ENCODE measurements at places on chromosomes 12 and 14.

DNA sequence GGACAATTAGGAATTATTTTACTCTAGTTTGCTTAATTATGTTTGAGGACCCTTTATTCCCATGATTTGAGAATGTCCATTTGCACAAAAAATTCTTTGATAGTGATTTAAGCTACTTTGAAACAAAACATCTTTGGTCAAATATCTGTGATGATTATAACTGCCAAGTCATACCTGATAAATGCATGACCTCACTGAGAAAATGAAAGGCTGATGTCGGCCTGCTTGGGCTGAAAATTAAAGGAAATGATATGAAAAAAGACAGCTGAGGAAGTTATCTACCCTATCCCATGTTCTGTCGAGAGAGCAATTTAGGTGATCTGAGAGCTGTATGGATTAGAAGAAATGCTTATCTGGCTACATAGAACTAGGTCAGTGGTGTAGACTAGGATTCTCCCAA, 43.6 kb downstream of the ATL1 start:
- no peak for DNase-seq

GRCh38 chr12:131413006-131413405, 297.9 kb upstream of the SFSWAP start:
- DNase-seq: no peak

DNA sequence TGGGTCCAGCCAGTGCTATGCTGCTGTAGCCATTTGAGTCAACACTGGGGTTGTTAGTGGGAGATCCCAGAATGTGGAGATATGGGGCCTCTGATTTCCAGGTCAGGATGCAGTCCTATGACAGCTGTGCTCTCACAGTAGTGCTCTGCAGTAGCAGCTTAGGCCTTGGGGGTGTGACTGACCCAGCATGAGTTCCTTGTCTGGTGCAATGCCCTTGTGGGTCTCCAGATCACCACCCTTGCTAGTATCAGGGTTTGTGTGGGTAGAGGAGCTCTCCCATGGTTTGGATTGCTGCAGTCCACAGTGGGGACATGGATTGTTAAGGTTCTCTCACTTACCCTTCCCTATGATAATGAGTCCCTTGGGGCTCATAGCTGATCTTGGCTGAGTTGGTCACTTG, 113.7 kb downstream of the RAD51B start:
- no peak for DNase-seq

DNA sequence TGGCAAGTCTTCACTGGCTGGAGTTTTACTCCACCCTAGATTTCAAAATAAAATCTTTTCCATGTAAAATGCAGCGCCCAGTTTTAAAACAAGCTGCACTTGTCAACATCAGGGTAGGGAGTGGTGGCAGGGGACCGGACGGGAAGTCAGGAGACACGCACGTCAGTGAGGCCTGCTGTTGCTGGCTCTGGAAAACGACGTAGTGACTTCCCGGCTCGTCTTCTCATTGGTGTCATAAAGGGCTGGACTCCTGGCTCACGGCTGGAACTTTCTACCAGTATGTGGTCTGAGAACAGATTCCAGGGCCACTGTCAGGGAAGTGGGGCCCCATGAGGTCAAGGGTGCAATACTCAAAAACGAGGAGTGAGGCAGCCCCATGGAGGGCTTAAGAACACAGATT, 64.2 kb upstream of the FOXN3 start:
- no peak for DNase-seq

DNA sequence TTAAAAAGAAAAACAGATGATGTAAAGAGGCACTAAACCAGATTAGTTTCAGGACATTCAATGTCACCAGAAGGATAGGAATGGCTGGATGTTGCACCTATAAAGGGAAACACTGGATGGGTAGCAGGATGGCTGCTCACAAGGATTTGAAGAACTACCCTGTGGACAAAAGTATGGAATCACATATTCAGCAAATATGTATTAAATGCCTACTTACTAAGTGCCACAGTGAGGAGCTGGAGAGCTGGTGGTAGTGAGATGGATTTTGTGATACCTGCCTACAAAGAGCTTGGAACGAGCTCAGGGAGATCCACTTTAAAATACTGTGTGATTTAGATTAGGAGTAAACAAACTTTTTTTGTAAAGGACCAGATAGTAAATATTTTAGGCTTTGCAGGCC, 316.2 kb downstream of the PAWR start:
- DNase-seq: no peak

- no peak for DNase-seq
Observed at GRCh38 chr12:117120787-117121186, 21.6 kb upstream of the TESC start.

DNA sequence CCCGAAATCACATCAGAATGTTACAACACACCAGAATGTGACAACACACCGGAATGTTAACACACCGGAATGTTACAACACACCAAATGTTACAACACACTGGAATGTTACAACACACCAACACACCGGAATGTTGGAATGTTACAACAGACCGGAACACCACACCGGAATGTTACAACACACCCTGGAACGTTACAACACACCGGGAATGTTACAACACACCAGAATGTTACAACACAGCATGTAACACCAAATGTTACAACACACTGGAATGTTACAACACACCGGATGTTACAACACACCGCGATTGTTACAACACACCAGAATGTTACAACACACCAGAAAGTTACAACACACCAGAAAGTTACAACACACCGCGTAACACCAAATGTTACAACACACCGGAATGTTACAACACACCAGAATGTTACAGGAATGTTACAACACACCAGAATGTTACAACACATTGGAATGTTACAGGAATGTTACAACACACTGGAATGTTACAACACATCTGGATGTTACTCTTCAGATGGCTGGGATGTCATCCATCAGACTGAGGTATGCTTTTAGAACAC, 21.1 kb downstream of the CHFR start:
- DNase-seq: no peak

GRCh38 chr12:107238296-107238695, 144.9 kb upstream of the CRY1 start:
- DNase-seq: no peak

- DNase-seq: no peak
Observed at GRCh38 chr14:89978656-89979055, 22.9 kb downstream of the TDP1 start.

DNA sequence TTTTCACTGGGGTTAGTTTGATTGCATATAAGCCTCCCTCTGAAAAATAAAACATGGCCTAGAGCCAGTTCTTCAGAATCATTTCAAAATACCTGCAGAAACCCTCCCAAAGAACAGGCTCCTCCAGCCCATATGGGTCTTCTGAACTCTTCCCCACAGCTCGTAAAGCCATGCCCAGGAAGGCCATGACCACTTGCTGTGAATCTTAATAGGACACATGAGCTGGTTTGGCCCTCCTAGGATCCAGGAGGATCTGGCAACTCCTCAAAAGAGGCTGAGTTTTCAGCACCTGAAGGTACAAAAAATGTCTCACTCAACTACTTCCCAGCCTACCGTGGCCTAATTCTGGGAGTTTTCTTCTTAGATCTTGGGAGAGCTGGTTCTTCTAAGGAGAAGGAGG, 2.4 kb downstream of the MYBPC1 start:
- DNase-seq: no peak

DNA sequence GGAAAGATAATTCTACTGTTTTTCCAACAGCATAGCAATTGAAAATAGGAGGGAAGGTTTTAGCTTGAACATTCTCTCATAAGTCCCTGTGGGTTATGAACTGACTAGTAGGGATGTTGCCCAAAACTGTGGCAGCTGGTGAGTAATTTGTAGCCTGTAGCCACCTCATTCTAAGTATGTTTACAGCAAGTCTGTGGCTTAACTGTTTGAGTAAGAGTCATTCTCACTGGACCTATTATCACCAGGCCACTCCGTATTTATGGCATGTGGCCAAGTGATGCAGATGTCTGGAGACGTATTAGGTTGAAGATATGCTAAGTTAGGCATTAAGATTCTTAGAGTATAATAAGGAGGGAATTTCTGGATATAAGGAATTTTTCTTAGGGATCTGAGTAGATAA, 458.3 kb downstream of the ETNK1 start:
- no peak for DNase-seq

GRCh38 chr12:177980-178828, 35.8 kb downstream of the SLC6A12 start:
- DNase-seq: no peak

DNA sequence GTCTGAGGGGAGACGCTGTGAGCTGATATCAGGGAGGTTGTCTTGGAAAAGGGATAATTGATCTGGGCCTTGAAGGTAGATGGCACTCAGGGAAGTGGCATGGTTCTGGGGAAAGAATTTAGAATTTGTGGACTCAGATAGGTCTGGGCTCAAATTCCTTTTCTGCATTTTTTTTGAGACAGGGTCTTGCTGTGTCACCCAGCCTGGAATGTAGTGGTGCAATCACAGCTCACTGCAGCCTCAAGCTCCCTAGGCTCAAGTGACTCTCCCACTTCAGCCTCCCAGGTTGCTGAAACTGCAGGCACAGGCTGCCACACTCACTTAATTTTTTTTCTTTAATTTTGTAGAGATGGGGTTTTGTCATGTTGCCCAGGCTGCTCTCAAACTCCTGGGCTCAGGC, 98.1 kb upstream of the NCOR2 start:
- no peak for DNase-seq

DNA sequence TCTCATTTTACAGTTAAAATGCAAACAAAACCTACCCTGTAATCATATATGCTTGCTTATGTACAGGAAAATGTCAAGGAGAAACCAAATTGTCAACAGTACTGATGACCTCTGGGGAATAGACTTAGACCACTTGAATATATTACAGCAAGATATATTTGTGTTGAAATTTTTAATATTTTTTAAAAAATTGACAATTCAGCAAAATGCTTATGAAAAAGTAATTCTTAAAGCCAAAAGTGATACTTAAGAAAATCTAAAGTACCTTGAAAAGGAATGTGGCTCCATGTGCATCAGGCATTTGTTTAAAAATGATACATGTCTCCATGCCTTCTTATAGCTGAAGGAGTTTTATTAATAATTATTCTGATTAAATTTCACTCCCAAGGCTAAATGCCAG, 49.2 kb downstream of the PTPN21 start:
- DNase-seq: no peak

GRCh38 chr12:28318273-28318672, 128.0 kb downstream of the CCDC91 start:
- DNase-seq: no peak

DNA sequence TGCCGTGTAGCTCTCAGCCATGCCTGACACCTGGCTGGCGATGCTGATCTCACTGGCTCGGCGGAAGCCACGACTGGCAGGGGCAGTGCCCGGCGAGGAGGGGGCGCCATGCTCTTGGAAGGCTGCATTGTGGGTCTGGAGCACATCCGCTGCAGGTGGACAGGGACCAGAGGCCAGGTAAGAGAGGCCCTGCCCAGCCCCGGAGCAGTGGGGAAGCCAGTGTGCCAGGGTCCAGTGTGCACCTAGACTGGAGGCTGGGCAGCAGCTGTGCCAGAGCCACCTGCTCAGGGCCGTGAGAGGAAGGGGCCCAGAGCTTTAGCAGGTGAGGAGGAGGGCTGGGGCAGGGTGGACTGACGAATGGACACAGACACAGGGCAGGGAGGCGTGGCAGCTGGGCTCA, 10.1 kb downstream of the ARL6IP4 start:
- DNase-seq: no peak

- no peak for DNase-seq
Observed at GRCh38 chr14:104680056-104680805, 9.2 kb upstream of the INF2 start.

DNA sequence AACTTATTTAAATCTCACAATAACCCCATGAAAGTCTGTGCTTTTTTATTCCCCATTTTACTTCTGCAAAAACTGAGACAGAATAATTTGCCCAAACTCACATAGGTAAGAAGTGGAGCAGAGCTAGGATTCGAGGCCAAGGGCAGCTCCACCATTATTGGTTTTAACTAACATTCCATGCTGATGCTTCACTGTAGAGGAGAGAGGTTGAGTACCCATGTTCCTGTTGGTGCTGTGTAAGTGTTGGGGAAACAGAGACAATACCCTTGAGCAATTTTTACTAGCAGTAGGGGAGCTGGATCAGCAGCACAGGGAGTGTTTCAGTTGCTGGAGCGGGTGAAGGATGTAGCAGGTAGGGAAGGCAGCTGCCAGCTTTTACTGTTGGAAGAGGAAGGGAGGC, 21.1 kb downstream of the RASSF8 start:
- no peak for DNase-seq

DNA sequence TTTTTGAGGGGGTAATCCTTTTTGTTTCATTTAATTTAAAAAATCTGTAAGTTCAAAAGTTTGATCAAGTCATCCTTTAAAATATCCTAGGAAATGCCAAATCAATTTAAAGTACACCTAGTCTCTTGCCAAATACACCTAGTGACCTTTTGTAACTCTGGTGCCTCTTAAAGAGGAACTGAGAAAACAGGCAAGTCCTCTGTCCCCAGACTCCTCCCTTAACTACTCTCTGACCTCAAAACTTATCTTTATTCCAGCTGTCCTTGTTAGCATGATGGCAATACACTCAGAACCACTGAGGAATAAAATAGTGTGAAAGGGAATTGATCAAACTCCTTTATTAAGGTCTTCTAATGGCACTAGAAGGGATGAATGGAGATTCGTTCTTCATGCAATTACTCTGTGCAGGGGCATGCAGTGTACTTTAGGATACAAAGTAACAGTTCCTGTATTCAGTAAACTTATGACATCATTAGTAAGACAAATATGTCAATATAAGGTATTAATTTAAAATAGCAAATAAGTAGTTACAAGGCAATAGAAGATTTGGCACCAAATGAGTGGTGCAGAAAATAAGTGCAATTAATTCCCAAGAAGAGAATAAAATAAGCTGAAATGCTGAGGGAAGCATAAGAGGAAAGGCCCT, 3.3 kb downstream of the FAR2 start:
- DNase-seq: no peak

DNA sequence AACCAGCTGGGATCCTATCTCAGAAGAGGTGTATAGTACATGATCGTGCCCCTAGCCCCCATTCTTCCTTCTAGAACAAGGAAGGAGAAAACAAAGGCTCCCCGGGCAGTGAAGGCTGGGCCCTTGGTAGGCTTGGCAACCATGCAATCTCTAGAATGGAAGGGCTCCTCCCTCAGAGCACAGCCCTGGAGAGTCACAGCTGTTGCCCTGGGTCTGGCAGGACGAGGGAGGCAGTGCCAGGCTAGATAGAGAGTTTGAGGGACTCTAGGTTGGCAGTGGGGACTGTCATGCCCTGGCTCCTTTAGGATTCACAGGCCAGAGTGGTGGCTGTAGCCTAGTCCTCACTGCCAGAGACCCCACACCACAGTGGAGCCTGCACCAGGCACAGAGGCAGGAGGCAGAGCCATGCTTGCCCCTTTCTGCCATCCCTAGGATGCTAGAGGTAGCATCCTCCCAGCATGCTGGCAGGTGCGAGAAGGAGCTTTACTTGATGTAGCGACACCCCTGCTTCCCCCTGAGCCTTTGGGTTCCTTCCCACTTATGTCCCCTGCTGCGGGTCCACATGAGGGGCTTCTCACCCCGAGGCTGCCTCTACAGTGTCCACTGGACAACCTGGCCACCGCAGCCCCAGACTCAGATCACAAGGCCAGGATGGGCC, 33.4 kb upstream of the CIPC start:
- DNase-seq: no peak

GRCh38 chr12:120194534-120195395, at the start of gene GCN1:
TSS of gene GCN1 (minus strand) at chr12:120194715. CDS start at chr12:120194697, 18 bp downstream.
- DNase-seq: peak; percentile 77
